ENCODE measurements at places on chromosomes 7 and 10.

- no peak for DNase-seq
These were observed 73.4 kb upstream of the FAM13C start for GRCh38 chr10:59435707-59436106.

DNA sequence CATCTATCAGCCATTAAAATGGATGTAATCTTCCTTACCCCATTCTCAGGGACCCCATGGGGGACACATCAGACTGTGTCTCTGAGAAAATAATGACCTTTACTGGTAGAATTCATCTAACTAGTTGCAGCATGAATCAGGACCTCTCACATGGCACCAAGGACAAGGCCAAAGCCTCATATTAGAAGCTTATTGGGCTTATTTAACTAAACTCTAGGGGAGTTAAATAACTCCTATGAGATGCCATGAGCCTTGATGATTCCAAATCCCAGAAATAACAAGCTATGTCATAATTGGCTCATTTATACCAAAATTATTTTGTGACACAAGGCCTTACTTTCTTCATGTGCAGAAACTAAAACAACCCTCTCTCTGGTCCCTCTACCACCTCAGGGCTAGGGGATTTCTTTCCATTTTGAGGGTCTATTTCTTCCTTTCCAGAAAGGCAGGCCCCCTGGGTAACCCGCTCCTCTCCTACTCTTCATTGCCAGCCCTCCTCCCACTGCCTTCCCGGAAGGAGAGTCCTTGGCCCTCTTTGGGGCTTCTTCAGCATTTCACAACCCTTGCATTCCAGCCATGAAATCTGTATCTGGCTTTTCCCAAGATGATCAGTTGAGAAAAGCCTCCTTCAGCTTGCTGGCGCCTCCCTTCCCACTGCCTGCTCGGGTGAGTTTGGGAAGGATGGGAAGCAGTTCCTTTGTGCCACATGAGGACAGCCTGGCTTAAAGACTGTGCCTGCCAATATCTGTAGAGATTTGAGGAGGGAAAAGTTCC lies 41.8 kb upstream of the TRIM8 start:
- no peak for DNase-seq

GRCh38 chr7:36764929-36765328 lies 40.6 kb upstream of the AOAH start:
- DNase-seq, result no peak

- no peak for DNase-seq
These were observed 112.8 kb upstream of the AHR start for GRCh38 chr7:17185690-17186070.

GRCh38 chr7:93092757-93093370 lies 24.9 kb downstream of the SAMD9 start:
- DNase-seq, result no peak

DNA sequence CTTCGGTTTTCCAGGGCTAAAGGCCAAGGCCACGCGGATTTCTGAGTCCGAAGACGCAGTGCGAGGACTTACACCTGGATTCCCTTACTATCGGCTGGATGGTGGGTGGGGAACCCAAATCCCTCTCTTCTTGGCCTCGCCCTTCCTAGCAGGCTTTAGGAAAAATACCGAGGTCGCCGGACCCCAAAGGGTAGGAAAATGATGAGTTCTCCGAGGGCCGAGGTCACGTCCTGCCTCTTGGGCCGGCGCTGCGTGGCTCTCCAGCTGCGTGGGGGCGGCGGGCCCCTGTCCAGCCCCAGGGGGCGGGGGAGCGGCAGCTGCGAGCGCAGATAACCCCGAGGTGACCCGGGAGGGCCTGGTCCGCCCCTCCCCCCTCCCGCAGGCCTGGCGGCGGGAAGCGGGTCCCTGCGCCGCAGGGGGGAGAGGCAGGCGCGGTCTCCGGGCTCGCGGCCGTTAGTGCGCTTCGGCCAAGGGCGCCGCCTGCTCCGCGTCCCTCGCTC lies 805 bp upstream of the HMX3 start:
- no peak for DNase-seq

- DNase-seq, result no peak
These were observed 70.9 kb downstream of the DYNC1I1 start for GRCh38 chr7:95843286-95843685.

- no peak for DNase-seq
These were observed 358.9 kb downstream of the FRMD4A start for GRCh38 chr10:13971601-13972475.

DNA sequence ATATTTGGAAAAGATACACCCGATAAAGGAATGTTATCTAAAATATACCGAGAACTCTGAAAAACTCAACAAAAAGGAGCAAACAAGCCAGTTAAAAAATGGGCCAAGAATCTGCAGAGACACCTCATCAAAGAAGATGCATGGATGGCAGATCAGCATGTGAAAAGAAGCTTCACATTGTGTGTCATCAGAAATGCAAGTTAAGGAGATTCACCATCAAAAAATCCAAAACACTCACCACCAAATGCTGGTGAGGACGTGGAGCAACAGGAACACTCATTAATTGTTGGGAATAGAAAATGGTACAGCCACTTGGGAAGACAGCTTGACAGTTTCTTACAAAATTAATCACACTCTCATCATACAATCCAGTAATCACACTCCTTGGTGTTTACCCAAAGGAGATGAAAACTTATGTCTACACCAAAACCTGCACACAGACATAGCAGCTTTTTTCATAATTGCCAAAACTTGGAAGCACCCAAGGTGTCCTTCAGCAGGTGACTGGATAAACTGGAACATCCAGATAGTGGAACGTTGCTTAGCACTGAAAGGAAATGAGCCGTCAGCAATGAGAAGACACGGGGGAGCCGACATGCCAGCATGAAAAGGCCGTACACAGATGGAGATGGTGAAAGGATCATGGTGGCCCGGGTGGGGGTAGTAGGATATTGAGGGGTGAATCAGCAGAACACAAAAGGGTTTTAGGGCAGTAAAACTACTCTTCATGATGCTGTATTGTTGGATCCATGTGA lies 27.9 kb upstream of the PWWP2B start:
- no peak for DNase-seq

DNA sequence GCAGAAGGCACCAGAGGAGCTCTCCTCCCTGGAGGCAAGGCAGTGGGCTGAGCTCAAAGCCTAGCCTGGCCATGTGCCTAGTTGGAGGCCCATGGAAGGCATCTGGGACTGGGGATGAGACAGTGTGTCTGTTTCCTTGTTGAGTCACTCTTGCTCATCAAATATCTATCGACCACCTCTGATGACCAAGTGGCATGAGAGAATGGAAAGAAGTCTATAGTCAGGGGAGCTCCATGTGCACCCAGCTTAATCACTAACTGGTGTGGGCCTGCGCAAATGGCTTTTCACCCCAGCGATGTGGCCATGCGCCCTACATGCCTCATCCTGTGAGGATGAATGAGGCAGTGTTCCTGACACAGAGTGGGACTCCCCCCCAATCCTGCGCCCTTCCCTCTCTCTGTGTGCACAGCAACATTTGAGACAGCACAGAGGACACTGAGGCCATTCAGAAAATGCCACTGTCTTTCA lies 229.9 kb downstream of the RPS24 start:
- no peak for DNase-seq

DNA sequence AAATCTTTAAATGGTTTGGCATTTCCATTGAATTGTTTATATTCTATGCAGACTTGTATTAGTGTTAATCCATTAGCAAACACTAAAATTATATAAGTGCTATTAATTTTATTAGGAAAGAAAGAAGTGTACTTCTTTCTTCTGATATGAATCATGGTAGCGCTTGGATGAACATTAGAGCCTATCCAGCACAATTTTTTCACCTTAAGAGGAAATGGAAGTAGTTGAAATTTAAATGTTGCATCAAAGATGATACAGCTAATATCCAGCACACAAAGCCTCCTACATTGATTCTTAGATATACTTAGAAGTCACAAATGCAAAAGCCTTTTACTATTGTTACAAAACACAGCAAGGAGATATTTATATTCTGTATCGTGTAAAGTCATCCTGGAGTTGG lies 174.5 kb downstream of the AHR start:
- DNase-seq, result no peak

DNA sequence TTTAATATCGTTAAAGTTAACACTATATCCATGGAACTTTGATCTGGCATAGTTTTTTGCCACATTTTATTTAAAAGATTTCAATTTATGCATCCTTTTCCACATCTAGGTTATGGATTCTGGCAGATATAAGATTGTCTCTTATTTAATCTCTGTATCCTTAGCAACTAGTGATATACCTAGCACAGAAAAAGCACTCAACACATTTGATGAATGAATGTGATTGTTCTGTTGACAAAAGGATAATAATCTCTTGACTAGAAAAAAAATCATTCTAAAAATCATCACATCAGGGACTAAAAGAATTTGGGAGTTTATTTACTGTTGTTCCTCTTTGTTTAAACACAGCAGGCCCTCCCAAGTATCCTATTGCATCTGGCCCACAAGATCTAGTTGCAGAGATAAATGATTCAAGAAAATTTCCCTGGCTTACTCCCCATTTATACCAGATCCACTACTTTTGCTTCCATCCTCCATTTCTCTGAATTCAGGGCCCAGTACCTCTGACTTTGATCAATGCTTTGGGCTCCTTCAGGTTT lies 84.0 kb upstream of the C1GALT1 start:
- DNase-seq, result no peak

DNA sequence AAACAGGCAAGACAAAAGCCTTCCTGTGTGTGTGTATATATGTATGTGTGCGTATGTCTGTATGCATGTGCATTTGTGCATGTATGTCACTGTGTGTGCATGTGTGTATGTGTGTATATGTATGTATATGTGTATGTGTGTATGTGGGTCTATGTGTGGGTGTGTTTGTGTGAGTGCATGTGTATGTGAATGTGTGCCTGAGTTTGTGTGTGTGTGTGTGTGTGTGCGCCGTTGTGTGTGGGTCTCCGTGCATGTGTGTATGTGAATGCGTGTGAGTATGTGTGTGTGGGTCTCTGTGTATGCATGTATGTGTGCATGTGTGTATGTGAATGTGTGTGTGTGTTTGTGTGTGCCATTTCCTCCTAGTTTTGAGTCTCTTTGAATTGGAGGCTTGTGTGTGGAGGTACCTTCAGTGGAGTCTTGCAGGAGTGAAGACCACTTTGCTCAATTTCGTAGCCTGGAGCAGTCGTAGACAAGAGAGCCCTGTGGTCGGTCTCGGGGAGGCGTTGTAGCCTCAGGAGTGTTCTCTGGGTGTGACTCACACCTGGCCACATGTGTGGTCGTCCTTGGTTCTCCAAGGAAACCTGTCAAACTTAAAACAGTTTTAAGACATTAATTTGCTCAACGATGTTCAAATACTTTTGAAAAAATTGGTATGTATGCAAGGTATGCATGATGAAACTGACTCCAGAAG lies 28.1 kb downstream of the INPP5A start:
- no peak for DNase-seq

- DNase-seq, result peak; percentile 88
These were observed 20.5 kb upstream of the COL1A2 start for GRCh38 chr7:94374231-94374630.

DNA sequence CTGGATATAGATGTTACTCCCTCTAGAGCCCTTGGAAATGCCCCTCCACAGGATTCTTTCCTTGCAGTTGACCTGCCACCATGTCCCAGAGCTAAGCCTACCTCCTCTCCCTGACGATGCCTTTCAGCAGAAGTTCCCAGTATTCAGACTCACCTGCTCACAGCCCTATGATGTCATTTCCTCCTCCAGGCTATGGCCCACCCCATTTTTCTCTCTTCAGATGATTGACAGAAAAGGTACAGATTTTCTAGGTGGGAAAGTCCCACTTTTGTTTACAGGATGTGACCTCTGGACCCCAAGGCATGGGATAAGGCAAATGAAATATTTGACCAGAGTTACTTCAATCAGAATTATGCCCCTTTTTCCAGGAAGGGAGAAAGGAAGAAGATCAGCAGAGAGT lies 280.2 kb upstream of the PHYHIPL start:
- DNase-seq, result no peak

- DNase-seq, result no peak
These were observed 9.6 kb downstream of the CUL1 start for GRCh38 chr7:148708026-148708885.

GRCh38 chr7:107689553-107689952 lies 28.9 kb downstream of the SLC26A4 start:
- DNase-seq, result no peak

- DNase-seq, result peak; percentile 63
These were observed 9.5 kb downstream of the CYREN start for GRCh38 chr7:135160858-135161653.

- no peak for DNase-seq
These were observed 107.6 kb downstream of the SGMS1 start for GRCh38 chr10:50516171-50516570.

- DNase-seq, result no peak
These were observed 857 bp downstream of the INTS15 start for GRCh38 chr7:6590645-6591110.

DNA sequence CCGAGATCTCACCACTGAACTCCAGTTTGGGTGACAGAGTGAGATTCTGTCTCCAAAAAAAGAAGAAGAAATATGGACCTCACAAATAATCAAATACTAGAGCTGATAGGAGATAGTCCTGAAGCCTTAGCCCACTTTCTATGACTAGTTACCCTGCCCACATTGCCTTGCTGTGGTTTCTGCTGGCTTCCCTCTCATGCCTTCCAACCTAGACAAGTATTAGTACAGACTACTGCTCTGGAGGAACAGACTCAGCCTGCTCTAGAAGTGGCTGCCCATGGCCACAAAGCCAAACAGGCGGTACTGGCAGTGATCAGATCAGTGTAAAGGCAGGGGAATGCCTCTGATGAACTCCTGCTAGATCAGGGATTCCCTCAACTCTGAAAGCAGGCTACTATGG lies 89.7 kb upstream of the PRKAR2B start:
- DNase-seq, result no peak

DNA sequence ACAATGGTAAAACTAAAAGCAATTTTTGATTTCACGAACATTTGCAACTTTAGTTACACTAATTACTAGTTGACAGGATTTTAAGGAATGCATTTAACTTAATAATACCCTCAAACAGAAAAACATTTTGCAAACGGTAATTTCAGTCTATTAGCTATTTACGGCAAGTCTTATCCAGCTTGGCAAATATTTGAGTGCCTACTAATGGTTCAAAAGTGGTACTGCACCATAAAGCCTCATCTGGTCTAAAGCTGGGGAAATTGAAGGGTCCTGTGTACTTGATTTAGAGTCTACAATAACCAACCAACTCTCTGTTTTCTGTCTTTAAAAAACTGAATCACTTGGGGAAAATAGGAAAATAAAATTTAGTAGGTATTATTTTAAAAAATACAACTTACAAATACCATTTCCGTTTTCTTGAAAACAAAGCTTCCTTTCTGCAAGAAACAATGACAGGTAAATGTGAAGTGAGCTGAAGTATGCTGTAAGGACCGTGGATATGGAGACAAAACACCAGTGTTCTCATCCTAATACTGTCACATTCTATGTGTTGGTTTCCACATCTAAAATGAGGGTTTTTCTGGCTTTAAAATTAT lies 142.3 kb downstream of the VPS50 start:
- no peak for DNase-seq

GRCh38 chr7:73786588-73786987 lies 16.5 kb upstream of the CLDN3 start:
- DNase-seq, result no peak

Measured in left forelimb (tissue), 1 donor.